ENCODE measurements at places on chromosomes 5 and 9. TPM values are rescaled to one million over a fixed set of nuclear protein-coding genes. Genes with fewer than 3 reads are reported as not detected.

The TNC gene
- 37.6 TPM for total RNA-seq

The FOXD4 gene
- 0.24 TPM for total RNA-seq

The MED22 gene
- 19.7 TPM for total RNA-seq

The SYNPO gene
- total RNA-seq: 6.5 TPM

The FKBP15 gene
- total RNA-seq: 22.9 TPM

The PHYKPL gene
- total RNA-seq: 16.1 TPM

The YTHDC2 gene
- 29.4 TPM for total RNA-seq

The ADRB2 gene
- 13.8 TPM for total RNA-seq

GRCh38 chr9:32590898-32591297, 17.9 kb upstream of the NDUFB6 start:
- no peak for DNase-seq

- no peak for DNase-seq
Measured at GRCh38 chr5:53180991-53181390, 71.4 kb upstream of the MOCS2 start.

GRCh38 chr9:96777426-96777864, 442 bp downstream of the ZNF510 start:
- no peak for DNase-seq

DNA sequence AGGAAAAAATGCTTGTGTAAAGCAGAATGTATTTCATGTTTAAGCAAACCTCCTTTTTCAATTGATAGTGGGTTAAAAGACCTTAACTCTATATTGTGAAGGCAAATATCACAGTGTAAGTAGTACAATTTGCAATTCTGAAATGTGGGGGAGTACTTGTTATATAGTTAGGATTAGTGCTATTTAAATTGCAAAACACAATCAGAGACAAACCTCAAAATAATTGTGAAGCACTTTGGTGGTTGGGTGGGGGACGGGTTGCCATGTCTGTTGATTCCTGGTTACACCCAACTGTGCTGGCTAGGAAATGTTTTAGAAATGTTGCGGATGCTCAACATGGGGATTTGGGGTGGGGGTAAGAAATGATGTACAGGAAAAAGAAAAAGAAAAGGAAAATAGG, 37.4 kb downstream of the EGFLAM start:
- no peak for DNase-seq

DNA sequence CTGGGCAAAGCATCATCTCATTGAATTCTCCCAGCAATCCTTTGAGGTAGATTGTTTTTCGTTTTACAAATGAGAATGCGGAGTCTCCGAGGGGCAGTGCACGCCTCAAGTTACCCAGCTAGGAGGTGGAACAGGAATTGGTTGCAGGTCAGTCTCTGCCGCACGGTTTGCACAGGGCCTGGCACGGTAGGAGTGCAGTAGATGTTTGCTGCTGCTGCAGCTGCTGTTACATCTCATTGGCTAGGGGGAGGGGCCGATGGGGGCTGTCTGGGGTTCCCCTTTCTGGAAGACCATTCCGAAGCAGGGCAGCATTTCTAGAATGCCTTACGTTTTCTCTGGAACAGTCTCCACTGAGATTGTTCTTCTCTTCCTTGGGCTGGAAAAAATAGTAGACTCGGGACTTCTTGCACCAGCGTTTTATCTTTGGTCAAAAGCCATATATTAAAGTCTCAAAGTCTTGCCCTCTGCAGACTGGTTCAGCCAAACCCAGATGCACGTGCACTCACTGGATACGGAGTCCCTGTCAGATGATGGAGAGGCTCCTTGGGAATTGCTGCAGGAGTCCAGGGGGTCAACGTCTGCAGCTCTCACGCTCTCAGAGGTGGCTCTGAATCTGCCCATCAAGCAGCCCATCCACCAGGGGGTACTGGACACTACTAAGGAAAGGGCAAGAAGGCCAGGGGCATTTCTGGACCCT, 1.2 kb downstream of the USP20 start:
- no peak for DNase-seq

DNA sequence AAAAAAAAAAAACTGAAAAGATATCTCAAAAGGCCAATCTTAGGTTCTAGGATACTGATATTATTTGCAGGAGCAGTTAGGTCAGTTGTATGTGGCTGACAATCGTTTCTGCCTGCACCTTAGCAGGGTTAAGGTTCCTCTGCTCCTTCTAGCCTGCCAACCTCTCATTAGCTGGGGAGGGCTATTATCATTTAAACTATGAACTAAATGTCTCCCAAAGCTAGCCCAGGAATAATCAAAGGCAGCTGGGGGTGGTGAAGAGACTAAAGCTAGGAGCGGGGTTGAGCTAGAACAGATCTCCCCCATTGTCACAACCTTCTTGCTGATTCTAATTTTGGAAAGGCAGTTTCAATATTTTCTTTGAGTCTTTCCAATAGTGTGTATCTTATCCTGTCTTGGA, 99.9 kb downstream of the ICE1 start:
- no peak for DNase-seq

DNA sequence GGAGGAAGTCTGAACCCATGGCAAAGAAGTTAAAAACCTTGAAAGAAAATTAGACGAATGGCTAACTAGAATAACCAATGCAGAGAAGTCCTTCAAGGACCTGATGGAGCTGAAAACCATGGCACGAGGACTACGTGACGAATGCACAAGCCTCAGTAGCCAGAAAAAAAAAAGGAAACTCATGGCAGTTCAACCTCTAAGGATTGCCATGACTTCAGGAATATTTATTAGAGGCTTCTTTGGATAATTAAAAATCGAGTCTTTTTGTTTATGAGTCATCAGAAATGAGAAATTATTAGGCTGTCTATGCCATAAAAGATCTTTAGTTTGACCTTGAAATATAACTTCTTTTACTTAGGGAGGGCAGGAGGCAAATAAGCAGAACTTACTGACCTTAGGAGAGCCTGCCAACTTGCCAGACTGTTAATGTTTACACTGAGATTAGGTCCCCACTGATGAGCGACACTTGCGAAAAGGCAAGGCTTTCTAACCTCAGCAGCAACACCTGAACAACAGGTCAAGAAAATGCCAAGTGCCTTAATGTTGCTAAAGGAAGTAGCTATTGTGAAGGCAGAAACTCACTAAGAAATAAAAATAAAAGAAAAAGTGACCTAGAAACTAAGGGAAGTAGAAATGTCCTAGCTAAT, 55.2 kb upstream of the TUSC1 start:
- no peak for DNase-seq

DNA sequence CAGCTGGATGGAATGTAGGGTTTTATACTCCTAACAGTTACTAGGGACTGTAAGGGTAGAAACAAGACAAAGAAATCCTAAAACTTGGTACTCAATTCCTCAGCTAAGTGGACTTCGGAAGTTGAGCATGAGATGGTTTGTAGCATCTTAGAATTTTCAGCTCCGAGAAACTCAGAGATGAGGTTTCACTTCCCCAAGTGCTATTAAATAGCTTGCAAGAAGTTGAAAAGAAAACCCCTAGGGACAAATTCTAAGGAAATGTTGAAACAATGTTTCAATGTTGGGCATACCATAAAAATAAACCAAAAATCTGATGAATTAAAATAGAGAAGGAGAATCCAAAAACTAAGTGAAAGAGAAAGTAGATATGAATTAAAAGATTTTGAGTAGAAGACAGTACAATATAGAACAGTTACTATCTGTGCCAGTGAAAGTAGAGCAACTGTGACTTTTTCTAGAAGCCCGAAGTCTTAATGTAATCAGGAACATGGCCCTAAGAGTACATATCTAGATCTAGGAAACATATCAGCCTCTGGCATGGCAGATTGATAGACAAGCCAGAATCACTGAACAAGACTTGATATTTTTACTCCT, 308.6 kb upstream of the RGMB start:
- no peak for DNase-seq

GRCh38 chr9:16888594-16888993, 18.1 kb upstream of the BNC2 start:
- DNase-seq: no peak

- no peak for DNase-seq
Measured at GRCh38 chr5:154783774-154784460, 28.7 kb downstream of the LARP1 start.

GRCh38 chr9:18573021-18573556, 99.1 kb downstream of the ADAMTSL1 start:
- DNase-seq: no peak

- no peak for DNase-seq
Measured at GRCh38 chr5:102196481-102196880, 99.6 kb downstream of the SLCO4C1 start.

DNA sequence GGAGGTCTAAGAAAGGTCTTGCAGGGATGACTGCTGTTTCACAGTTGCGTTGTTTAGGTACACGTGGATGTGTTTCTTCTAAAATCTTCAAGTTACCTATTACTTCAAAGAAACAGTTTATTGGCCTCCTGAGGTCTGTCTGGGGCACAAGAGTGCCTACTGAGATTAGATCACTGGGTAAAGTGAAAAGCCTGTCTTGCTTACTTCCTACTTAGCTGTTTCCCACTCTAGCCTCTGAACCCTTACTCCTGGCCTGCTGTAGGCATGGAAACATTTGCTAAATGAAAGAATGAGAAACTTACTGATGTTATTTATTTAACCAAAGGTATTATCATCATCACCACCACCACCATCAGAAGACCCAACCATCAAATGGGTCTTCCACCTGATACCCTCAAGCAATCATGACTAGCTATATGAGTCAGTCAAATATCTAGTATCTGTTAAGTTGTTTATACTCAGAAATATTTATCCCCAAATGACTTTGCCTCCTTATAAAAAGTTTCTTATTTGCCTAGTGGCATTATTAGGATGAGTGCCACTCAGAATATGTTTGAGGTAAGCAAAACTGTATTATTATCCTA, 92.5 kb downstream of the ELAVL2 start:
- no peak for DNase-seq

DNA sequence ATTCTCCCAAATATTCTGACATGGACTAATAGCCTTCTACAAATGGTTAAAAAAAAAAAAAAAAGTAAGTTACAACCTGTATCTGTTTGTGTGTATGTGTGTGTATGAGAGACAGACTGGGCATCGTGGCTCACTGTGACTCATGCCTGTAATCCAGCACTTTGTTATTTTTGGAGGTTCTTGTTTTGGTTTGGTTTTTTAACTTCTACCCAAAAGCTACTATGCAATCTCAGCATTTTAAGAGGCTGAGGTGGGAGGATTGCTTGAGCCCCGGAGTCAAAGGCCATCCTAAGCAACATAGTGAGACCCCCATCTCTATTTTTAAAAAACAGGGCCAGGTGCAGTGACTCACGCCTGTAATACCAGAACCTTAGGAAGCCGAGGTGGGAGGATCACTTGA, 17.6 kb upstream of the HAVCR1 start:
- no peak for DNase-seq

- DNase-seq: no peak
Measured at GRCh38 chr5:133873449-133873848, 95.0 kb downstream of the C5orf15 start.
